ENCODE measurements at places on chromosomes 4 and X.

- no peak for DNase-seq
These were observed 56.0 kb downstream of the MAD2L1 start for GRCh38 chr4:120010646-120011045.

GRCh38 chr4:16627999-16628398, 270.4 kb downstream of the LDB2 start:
- no peak for DNase-seq

DNA sequence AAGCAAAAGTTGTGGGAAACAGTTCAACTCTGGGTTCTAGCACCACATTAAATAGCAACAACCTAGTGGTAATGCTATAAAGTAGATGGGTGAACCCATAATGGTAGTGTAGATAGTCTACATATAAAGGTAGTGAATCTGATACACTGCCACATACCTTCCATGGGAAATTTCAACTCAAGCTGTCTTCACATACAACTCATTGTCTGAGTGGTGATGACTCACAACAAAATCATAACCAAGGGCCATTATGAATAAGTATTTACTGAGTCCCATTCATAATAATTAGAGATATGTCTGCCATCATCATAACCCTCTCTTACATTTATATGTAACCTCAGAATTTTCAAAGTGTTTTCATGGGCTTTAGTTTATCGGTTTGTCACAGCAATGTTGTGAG, 34.8 kb downstream of the EGF start:
- DNase-seq: no peak

GRCh38 chr4:66223068-66223703, 552.9 kb upstream of the EPHA5 start:
- DNase-seq: no peak

- no peak for DNase-seq
These were observed 886 bp upstream of the NDST3 start for GRCh38 chr4:118033148-118034052.

DNA sequence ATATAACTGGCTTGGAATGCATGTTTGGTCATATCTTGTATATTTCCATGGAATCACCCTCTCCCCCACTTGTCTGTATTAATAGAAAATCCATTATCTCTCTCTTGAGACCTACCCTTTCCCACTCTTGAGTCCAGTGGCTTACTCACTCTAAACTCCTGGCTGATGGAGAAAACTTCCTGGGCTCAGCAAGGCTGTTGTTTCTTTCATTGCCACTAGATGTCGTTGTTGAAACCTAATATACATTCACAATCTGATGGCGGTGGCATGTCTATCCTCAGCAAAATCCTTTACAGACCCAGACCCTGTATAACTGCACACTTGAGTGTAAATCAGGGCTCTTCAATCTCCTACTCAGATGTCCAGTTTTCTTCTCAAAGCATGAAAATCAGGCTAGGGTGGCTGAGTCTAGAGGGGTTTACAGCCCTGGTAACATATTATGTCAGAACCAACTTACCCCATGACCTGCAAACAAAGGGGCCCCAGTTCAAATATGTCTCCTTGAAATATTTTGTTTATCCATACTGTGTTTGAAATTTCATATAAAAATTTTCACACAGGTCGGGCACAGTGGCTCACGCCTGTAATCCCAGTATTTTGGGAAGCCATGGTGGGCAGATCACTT, 70.0 kb upstream of the FAM241A start:
- DNase-seq: no peak

GRCh38 chr4:173167758-173168395, 734 bp upstream of the GALNT7 start:
- DNase-seq: peak; percentile 25

DNA sequence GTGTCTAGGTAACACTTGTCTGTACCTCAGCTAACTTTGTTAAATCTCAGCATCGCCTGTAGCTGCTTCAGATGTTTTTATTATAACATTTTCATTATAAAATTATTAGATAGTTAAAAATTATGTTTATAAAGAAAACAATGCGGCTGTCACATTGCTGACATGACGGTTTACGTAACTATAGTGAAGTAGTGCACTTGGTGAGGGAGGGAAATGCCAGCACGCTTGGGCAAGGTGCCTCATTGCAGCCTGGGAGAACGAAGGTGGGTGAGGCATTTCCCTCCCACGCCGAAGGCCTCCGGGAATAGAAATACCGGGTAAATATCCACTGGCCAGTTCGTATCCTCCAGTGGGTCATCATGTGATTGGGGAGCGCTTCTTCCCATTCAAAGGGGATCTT, 15.9 kb downstream of the TMEM187 start:
- no peak for DNase-seq

DNA sequence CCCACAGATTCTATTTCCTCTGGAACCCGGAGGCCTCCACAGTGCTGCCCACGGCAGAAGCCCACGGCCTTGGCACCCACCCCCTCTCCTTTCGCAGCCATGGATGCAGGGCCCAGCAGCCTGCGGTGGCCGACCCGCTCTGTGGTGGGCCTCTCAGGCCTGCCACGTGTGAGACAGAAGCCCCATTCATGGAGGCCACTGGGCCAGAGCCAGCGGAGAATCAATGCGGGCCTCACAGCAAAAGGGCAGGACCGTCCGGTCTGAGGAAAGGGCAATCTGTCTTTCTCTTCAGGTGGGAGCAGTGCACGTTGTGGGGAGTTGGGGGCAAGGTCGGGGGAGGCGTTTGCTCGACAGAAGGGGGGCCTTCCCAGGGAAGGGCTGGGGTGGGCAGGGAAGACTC, 8.4 kb upstream of the HAUS7 start:
- DNase-seq: no peak

- DNase-seq: no peak
These were observed 137.1 kb downstream of the RELL1 start for GRCh38 chr4:37549041-37549440.

DNA sequence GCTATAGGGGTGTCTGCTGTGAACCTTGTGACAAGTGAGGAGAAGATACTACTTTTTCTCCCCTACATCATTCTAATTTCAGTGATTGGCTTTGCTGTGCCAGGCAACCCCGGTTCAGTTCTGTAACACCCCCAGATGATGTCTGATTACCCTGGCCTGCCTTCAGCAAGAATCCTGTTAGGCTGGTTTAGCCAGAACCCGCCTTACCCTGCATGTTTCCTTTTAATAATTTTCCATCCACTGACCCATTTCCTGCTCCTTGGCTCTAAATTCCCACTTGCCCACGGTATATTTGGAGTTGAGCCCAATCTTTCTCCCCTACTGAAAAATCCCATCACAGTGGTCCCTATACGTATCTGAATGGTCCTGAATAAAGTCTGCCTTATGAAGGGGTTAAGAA, 46.5 kb upstream of the HPSE start:
- no peak for DNase-seq

DNA sequence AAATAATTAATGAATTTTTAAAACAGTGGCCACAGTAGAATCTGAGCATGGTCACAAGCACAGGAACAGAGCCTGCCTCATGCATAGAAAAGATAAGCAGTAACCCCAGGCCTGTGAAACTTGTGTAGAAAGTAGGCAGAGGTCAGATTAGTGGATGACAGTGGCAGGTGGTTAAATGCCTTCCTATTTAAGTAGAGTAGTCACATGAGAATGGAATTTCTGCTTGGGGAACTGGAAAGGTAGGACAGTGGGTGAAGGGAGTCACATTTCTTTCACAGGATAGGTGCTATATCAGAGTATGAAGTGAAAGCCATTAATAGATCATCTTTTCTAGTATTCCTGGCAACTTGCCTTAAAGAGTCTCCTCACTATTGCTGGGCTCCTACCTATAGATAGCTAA, 34.9 kb upstream of the ASB12 start:
- no peak for DNase-seq

- no peak for DNase-seq
These were observed 209.1 kb upstream of the HCCS start for GRCh38 chrX:10902001-10902400.

DNA sequence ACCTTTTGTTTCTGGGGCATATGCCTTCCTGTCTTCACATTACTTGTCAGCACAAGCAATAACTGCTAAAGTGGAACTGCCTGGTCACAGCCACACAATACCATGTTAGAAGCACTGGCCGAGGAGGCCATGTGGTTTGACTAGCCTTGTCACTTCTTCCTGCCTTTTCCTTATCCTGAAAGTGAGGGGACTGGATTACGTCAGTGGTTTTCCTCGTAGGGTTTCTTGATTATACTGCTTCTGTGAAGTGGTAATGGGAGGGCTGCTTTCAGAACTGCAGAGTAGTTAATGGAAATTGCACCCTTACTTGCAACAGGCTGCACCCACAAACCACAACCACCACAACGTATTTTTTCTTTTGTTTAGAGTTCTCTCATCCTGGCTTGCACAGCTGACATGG, 26.6 kb downstream of the ZRSR2 start:
- DNase-seq: peak; percentile 37

- DNase-seq: no peak
These were observed 20.1 kb upstream of the ADRA2C start for GRCh38 chr4:3745886-3746656.

DNA sequence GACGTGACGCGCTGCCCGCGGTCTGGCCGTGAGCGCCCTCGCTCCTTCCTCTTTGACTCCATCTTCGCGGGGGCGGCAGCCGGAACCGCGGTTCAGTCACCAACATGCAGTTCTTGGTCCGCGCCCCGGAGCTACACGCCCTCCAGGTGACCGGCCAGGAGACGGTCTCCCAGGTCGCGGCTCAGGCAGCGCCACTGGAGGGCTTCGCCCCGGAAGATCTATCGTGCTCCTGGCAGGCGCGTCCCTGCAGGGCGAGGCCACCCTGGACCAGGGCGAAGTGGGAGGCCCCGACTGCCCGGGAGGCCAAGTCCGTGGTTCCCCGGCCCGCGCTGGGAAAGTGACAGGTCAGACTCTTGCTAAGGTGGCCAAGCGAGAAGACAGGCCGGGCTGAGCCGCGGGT, 2.9 kb downstream of the TRIML2 start:
- DNase-seq: no peak

GRCh38 chr4:168274871-168275270, 43.7 kb downstream of the DDX60 start:
- no peak for DNase-seq

DNA sequence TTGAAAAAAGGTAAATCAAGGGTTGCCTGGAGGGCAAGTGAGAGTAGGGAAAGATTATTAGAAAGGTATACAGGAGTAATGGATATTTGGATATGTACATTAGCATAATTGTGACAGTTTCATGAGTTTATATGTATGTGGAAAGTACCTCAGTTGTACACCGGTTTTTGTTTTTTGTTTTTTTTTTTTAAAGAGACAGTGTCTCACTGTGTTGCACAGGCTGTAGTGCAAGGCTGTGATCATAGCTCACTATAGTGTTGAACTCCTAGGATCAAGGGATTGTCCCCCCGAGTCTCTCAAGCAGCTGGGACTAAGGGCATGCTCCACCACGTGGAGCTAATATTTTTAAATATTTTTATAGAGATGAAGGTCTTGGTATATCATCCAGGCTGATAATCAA, 15.3 kb upstream of the HPGD start:
- DNase-seq: no peak

GRCh38 chrX:44239036-44239435, 104.4 kb downstream of the EFHC2 start:
- no peak for DNase-seq

DNA sequence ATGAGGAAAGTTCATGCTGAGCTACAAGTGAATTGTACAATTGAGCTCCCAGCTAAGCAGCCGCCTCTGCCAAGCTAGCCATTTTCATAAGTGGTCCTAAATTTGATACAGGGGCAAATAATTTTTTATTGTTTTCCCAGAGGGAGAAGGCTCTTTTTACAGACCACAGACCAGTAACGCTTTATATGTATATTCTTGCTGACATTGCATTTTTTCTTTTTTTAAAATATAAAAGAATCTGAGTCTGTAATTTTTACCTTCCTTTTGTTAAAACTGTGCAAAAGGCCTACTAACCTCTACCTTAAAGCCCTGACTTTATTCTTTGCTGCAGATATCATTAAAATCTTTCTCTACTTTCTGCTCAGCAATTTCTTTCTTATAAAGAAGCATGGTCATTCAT, 501.2 kb upstream of the INTU start:
- no peak for DNase-seq

- DNase-seq: no peak
These were observed 121.4 kb downstream of the NHS start for GRCh38 chrX:17496407-17496806.

- DNase-seq: no peak
These were observed 184.9 kb upstream of the DKK2 start for GRCh38 chr4:107220976-107221375.

DNA sequence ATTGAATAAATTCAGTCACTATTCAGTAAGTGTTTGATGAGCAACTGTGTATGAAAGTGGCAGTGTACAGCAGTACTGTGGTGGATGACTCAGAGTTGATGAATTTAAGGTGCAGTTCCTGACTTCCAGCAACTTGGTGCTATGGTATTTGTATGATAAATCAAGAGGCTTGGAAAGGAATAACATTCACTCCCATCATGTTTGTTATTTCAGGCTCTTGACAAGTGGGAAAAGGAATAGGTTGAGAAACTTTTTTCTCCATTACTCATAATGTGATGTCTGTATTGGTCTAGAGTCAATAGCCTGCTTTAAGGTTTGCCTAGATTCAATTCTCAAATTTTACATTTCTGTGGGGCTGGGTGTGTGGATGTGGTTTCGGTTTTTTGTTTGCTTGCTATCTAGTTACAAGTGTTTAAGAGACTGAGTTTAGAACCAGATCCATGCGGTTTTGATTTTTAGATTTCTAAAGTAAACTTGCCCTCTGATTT, 35.1 kb upstream of the CYP2U1 start:
- no peak for DNase-seq

DNA sequence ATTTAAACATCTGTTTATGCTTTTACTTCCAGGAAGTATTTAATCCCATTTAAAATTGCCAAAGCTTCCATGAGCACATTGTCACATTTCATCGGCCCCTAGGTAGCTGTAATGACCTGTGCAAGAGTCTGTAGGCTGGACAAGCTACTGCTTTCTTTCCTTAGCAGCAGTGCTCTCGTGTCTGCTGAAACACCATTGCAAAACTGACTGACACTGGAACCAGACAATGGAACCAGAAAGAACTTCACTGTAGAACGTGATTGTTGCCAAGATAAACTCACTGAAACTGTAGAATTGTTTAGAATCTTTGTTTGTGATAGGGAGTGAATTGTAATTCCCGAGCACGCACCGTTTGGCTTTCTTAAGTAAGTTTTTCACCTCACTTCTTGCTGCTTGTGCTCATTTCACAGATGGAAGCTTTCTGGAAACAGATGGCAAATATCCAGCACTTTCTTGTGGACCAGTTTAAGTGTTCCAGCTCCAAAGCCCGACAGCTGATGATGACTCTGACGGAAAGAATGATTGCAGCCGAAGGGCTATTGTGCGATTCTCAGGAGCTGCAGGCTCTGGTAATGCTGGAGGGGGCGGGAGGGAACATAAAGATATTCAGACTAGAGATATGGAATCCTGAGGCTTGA, 36.9 kb downstream of the EVC start:
- no peak for DNase-seq

DNA sequence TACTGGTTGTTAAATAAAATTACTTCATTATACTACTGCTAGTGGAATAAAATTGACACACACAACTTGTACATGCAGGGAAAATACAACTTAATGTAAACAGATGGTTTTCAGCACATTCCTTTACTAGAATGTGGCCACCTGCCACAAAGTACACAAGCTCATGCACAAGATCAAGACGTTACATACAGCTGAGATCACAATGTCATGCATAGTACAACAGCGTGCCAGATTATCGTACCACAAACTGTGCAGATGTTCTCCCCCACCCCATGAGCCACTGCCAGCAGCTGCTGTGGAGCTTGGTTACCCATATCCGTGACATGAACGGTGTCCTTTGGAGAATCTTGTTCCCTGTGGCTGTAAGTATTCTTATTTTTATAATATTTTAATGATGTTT, 27.7 kb downstream of the FBXO8 start:
- no peak for DNase-seq

GRCh38 chr4:40405193-40405592, 70.1 kb downstream of the CHRNA9 start:
- no peak for DNase-seq
